GM12891 (cell line): ENCODE measurements at places on chromosomes 16 and 17.
A peak's percentile ranks its signal among the peaks of the same experiment; 100 is the strongest.

DNA sequence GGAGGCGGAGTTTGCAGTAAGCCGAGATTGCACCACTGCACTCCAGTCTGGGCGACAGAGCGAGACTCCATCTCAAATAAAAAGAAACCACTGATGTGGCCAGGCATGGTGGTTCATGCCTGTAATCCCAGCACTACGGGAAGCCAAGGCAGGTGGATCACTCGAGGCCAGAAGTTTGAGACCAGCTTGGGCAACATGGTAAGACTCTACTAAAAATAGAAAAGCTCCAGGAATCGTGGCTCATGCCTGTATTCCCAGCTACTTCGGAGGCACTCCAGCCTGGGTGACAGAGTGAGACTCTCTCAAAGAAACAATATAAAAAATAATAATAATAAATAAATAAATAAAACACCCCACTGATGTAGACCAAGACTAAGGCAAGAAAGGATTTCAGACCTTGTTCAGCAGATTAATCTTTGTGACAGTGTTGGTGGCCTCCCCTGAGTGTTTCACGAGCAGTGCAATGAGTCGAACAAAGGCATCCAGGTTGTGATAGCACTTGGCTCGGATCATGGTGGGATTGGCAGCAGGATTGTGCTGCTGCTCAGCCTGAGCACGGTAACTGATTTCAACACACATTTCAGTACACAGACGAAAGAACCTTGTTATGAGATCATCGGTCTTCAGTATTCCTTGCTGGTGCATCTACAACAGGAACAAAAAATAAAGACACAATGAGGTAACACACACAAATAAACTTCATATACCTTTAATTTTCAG, 18.6 kb downstream of the SETD6 start:
- DNase-seq: no peak

- DNase-seq: peak; percentile 66
These were observed 847 bp upstream of the PSMC3IP start for GRCh38 chr17:42578282-42578869.

DNA sequence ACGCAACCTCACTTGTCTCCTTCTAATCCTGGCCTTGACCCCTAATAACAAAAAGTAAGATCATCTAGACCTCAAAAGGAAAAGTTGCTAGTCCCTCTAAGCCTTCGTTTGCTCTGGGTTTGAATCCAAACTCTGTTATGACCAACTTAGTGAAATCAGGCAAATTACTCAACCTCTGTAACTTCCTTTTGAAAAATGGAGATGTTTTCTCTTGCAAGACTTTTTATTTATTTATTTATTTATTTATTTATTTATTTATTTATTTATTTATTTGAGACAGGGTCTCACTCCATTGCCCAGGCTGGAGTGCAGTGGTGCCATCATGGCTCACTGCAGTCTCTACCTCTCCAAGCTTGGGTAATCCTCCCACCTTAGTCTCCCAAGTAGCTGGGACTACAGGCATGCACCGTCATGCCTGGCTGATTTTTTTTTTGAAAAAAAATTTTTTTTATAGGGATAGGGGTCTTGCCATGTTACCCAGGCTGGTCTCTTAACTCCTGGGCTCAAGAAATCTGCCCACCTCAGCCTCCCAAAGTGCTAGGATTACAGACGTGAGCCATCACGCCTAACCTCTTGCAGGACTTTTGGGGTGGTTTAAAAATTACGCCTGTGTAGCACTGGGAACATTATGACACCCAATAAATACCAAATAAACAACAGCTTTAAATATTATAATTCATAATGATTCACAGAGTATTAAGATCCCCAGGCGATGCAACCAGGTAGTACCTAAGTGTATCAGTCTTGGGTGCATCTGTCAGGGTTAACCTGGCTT, 63.4 kb downstream of the PITPNC1 start:
- DNase-seq: no peak

DNA sequence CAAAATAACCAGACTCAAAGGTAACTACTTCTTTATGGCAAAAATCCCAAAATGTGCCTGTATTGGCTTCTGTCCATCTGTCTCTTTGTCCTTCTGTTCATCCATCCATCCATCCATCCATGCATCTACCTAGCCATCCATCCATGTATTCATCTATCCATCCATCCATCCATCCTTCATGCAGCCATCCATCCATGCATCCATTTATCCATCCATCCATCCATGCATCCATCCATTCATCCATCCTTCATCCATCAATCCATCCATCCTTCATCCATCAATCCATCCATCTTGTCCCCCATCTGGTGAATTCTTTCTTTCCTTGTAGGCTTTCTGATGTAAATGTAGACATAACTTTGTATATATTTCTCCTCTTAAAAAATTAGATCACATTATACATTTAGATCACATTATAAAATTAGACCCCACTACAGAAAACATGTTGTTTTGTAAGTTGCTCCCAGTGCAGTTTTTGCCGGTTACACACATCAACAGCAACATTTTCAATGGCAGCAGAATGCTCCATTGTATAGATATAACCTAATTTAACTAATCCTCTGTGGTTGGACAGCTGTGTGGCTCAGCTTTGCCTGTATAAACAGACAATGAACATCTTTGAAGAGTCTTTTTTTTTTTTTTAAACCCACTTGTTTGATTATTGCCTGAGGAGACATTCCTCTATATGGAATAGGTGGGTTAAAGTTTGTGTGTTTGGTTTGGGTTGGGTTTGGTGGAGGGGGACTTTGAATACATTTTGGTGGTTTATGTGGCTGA, 72.0 kb downstream of the MSI2 start:
- DNase-seq: no peak

DNA sequence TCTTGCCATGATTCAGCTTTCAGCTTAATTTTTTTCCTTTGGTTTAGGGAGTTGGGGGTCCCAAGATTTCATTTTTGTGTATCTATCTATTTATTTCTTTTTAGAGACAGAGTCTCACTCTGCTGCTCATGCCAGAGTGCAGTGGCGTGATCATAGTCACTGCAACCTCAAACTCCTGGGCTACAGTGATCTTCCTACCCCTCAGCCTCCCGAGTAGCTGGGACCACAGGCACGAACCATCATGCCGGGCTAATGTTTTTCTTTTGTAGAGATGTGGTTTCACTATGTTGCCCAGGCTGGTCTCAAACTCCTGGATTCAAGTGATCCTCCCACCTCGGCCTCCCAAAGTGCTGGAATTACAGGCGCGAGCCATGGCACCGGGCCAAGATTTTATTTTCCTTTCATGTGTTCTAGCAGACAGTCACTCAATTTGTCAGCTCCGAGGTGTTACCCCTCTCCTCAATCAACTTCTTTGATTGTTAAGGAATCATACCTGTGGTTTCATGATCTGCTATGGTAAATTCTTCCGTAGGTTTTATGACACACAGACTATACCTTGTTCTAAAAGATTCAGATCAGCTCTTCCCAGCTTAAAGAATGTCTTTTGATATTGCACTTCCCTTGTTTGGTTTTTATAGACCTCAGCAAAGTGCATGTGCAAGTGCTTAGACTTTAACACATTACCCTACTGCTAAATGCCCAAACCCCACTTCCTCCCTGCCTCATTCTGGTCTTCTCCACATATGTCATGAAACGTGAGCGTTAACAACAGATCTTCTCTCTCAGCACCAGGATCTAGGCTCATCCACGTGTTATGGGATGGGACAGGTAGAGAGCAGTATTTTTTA, 13.0 kb downstream of the UNC45B start:
- DNase-seq: no peak

GRCh38 chr17:10041287-10041612, 136.2 kb upstream of the RCVRN start:
- no peak for DNase-seq
